Stimulated activated CD8-positive, alpha-beta memory T cell treated with anti-CD3 and anti-CD28 coated beads, Interleukin-7, amount 100 ng/mL, for 1 hour (primary cell): ENCODE measurements at places on chromosomes 7 and 10.

DNA sequence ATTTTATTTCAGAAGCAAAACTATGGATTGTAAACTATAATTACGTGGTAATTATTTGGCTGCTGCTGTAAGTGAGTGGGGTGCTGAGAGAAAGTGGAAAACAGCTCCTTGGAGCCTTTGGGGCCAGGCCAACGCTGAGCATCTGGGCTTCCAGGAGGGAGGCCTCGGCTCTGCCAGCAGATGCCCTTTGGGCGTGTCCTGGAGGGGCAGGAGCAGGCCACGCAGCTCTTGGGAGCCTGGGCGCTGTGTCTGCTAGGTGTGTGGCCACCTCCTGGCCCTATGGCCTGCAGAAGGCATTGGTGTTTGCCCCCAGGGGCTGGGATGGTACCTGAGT, 423.3 kb downstream of the GLRX3 start:
- DNase-seq = no peak

- no peak for DNase-seq
Measured at GRCh38 chr10:36253731-36254130, 611.6 kb upstream of the FZD8 start.

GRCh38 chr7:28658381-28658780, 246.1 kb downstream of the CREB5 start:
- no peak for DNase-seq

GRCh38 chr10:88728107-88728763, 22.2 kb downstream of the LIPK start:
- no peak for DNase-seq

DNA sequence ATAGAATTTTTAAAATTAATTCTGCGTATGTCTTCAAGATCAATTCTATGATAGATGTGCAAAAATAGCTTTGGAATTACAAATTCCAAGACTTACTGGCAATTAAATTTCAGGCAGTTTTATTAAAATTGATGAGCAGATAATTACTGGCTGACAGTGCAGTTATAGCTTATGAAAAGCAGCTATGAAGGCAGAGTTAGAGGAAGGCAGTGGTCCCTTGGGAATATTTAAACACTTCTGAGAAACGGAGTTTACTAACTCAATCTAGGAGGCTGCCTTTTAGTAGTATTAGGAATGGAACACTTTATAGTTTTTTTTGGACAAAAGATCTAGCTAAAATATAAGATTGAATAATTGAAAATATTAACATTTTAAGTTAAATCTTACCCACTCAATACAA, 70.8 kb downstream of the CFTR start:
- no peak for DNase-seq

GRCh38 chr7:64183126-64183742, 23.8 kb upstream of the ZNF735 start:
- DNase-seq = no peak

DNA sequence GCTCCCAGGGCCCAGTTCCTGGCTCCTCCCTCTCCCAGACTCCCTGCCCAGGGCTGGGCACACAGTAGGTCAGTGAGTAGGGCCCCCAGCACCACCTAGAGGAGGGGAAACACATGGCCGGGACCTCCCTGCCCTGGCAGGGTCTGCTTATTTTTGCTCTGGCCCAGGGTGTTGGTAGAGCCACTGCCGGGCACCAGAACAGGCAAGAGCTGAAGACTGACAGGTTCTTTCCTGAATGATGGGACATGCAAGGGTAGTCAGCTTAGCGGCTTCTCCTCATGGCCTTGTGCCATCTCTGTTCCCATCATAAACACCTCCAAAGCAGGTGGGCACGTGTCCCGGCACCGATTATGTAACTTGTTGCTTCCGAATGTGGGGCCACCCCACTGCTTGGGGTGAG, 86.5 kb downstream of the NEURL1 start:
- no peak for DNase-seq

DNA sequence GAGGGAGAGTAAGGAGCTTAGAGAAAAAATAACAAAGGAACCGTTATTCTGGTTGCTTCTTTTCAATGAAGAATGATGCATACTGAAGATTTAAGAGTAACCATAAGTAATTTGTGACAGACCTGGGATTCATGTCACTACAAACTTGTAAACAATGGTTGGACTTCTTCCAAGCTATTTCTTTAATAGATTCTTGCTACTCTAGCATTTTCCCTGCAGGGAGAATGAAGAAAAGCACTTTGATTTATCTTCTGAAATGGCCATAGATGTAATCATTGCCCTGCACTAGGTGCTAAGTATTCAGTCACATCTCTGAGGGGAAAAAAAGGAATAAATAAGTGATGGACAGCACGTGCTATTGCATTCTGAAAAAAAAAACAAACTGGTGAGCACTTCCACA, 606.6 kb upstream of the LRRN3 start:
- DNase-seq = no peak

DNA sequence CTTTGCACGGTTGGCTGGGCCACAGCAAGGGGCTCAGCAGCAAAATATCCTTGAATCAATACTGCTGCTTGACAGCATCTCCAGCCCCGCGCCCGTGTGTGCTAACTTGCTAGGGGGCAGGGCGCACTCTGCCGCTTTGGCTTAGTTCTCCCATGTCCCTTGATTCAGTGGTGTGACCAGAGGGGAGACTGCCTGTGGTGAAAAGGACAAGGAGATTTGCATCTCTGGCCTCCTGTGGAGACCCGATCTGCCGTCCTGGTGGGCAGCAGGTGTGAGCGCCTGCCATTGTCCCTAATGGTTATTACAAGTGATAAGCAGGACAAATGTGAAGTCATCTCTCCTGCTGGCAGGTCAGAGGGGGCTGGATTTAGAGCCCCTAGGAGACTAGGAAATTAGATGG, 500.2 kb upstream of the GALNT17 start:
- DNase-seq = no peak

DNA sequence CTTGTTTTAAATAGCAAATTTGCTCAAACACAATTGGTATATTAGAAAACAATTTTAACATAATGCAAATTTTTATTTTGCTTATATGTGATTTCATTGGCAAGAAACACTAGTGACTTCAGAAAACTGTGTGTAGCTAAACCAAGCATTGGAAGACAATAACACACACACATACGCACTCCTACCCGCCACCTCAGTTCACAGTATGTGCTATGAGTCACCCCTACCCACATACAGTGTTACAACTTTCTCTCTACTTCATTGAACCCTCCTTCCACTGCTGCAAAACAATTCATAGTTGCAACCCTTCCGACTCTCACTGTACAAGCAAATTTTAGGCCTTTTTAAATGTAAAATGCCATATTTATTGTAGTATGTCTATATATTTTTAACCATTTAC, 119.9 kb upstream of the THSD7A start:
- DNase-seq = no peak

GRCh38 chr10:30051220-30051619, 8.2 kb downstream of the JCAD start:
- no peak for DNase-seq

DNA sequence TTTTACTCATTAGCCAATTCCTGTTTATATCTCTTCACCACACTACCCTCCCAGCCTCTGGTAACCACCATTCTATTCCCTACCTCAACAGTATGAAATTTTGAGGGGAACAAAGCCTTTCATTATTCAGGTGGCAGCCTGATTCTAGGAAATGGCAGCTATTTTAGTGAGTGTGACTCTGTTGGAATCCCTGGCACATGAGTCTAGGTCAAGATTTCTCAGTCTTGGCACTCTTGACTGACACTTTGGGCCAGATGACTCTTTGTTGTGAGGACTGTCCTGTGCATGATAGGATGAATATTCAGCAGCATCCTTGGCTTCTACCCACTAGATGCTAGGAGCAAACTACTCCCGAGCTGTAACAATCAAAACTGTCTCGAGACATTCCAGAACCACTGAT, 322.8 kb upstream of the PHYHIPL start:
- no peak for DNase-seq

DNA sequence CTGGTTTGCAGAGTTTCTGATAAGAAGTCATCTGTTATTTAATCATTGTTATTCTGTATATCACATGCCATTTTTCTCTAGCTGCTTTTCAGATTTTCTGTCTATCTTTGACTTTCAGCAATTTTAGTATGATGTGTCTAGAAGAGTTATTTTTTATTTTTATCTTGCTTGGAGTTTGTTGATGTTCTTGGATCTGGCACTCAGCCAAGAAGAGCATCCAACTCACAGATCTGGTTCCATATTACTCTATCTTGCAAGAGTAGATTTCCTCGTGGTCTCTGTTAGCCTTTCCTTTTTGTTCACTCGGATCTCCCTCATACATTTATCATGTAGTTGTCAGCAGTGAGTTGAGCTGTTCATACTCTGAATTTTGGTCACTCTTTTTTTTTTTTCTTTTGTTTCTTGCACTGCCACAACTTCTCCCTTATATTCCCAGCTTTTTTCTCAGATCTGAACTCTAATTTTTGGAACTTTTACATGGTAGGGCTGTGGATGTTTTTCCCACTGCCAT, 54.8 kb upstream of the CALCR start:
- no peak for DNase-seq

DNA sequence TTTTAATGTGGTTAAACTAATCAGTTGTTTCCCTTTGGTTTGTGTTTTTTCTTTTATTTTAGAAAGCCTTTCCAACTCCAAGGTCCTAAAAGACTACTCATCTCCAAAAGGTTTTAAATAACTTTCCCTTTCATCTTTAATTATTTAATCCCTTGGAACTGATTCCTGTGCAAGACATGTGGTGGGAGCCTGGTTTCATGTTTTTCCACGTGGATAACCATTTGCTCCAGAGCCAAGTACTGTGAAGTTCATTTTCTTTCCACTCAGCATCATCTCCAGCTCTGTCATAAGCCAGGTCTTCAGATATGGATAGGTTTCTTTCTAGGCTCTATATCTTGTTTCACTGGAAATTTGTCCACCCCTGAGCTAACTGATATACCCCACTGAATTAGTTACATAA, 16.7 kb downstream of the PPP1R3C start:
- no peak for DNase-seq

GRCh38 chr7:52151559-52151958, 835.0 kb upstream of the COBL start:
- no peak for DNase-seq

DNA sequence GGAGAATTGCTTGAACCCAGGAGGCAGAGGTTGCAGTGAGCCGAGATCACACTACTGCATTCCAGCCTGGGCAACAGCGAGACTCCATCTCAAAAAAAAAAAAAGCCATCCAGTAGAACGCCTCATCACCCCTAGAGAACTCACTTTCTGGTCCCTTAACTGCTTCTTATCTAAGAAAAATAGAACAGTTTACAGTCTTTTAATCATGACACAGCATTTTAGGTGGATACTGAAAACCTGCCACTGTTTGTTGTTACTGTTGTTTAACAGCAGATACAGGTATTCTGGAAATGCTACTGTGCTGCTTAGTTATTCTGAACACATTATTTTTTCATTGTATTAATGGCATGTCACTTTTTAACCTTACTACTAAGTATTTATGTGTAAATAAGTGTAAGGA, 624.3 kb upstream of the GHITM start:
- DNase-seq = no peak

GRCh38 chr10:54066646-54067045, 734.4 kb downstream of the PCDH15 start:
- DNase-seq = no peak

DNA sequence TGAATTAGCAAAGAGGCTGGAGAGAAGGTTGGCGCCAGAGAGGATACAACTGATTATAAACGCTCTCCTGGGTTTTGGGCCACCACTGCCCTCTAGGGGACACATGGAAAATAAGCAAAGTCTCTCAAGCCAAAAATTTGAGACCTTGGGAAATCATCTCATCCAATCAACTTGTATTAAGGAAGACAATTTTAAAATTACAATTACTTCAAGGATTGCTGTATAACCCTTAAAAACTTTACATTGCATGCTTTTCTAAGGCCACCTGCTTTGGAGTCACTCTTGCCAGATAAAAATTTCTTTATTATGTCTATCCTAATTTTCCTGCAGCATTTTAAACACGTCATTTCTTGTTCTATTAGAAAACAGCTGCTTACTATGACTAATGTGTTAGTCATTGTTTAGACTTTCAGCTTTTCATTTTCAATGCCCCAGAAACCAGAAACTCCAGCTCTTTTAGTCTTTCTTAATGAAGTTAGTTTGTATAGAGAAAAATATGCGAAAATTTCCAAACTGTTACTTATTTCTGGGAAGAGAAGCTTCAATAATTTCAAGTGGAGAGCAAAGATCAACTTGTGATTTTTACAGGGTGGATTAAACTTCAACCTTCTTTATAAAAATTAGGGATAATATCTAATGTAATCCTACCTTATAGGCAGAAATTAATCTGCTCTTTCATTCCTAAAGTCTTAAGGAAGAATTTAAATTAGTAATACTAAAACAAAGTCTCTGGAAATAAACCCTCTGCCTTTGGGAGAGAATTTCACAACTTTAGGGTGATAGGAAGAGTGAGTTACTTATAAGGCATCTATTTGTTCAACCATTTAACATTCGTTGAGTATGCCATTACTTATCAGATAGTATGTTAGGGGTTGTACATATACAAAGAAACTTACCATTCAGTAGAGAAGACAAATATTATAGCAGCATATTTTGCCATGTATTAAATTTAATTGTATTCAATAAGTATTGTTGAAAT, 20.6 kb upstream of the RHOBTB1 start:
- DNase-seq = no peak

DNA sequence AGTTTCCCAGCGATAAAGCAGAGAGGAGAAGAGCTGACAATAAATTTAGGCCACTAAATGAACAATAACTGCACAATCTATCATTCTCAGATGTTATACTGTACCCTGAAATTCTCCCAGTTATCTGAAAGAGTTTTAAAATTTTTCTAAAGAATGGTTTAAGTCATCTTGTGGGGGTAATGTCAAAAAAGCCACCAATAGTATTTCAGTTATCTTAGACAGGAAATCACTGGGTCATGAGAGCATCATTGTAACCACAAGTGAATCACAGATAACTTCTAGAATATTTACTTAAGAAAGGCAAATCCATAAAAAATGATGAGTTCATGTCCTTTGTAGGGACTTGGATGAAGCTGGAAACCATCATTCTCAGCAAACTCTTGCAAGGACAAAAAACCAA, 147.1 kb downstream of the DNAJB9 start:
- no peak for DNase-seq
